Fibroblast of pulmonary artery (primary cell): ENCODE measurements at places on chromosomes 11 and 22.

- peak; percentile 76 for DNase-seq
Measured at GRCh38 chr22:41048791-41049717, 43.3 kb upstream of the EP300 start.

GRCh38 chr11:106733635-106734034 is 284.6 kb downstream of the GUCY1A2 start:
- DNase-seq: peak; percentile 13

- peak; percentile 39 for DNase-seq
Measured at GRCh38 chr11:85627332-85627997, at the start of gene DLG2. Gene DLG2 (minus strand): TSS chr11:85627344.

- no peak for DNase-seq
Measured at GRCh38 chr11:81674211-81674610, 1059.5 kb downstream of the FAM181B start.

GRCh38 chr11:36711104-36711825 is 113.2 kb upstream of the RAG2 start:
- DNase-seq: no peak

- DNase-seq: no peak
Measured at GRCh38 chr22:29345932-29346331, 30.4 kb upstream of the RASL10A start.

DNA sequence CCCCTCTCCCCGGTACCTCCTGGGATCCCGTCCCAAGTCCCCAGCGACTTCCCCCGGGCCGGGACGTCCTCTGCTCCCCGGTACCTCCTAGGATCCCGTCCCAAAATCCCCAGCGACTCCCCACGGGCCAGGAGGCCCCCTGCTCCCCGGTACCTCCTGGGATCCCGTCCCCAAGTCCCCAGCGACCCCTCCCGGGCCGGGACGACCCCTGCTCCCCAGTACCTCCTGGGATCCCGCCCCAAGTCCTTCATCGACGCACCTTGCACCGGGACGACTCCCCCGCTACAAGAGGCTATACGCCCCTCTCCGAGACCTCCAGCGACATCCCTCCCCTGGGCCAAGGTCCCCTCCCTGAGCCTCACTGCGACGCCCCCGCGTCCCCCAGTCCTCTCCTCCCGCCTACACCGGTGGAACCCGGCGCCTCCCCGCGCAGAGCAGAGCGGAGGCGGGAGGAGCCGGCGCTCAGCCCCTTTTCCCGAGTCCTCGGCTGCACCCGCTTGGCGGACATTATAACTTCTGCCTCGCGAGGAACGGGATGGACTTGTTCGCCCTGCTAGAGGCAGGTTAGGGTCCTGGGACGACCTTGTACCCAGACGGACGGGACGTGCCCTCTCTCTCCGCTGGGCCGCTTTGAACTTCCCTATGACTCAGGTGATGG is 912 bp downstream of the KREMEN1 start:
- DNase-seq: no peak

DNA sequence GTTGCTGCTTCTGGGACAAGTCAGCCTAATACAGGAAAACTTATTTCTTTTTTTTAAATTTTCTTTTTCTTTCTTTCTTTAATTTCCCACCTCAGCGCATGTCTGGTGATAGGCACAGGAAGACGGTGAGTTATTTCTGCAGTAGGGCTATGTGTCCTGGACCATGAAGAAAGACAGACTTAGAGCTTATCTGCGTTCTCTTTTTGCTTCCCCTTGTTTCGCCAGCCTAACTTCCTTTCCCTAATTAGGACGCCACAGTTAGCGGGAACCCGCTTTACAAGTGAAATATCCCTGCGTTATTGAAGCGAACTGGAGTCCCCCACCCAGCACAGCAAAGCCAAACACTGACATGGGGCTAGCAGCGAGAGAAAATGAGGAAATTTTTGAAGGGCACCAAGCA is 8.6 kb downstream of the OR6M1 start:
- DNase-seq: peak; percentile 30

- no peak for DNase-seq
Measured at GRCh38 chr11:78330361-78330760, 87.3 kb downstream of the GAB2 start.

GRCh38 chr11:84564180-84564866 is 1062.8 kb downstream of the DLG2 start:
- peak; percentile 68 for DNase-seq
